Esophagus squamous epithelium (tissue), 5 donors: ENCODE measurements at places on chromosomes 6 and 20. TPM values are rescaled to one million over a fixed set of nuclear protein-coding genes. Genes with fewer than 3 reads are reported as not detected.

DNA sequence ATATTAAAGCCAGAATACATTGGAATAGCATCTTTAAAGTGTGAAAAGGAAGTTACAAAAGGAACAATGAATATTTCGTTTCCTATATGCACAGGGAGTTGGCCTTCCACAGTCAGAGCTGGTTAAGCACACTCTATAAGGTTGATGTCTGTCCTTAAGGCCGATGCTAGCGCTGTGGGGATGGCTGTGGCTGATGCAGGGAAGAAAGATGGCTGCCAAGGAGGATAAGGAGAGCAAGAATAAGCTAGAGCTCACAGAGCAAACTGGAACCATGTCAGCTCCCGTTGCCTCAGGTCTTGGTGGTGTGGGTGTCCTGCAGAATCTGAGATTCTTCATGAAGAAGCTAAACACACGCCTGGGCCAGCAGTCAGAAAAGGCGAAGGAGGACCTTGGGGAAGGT, 20.8 kb upstream of the STX11 start:
- no peak for DNase-seq

Gene DZANK1
- total RNA-seq: 0.99 TPM

GRCh38 chr6:51953246-51953645, 134.2 kb downstream of the PKHD1 start:
- no peak for DNase-seq

DNA sequence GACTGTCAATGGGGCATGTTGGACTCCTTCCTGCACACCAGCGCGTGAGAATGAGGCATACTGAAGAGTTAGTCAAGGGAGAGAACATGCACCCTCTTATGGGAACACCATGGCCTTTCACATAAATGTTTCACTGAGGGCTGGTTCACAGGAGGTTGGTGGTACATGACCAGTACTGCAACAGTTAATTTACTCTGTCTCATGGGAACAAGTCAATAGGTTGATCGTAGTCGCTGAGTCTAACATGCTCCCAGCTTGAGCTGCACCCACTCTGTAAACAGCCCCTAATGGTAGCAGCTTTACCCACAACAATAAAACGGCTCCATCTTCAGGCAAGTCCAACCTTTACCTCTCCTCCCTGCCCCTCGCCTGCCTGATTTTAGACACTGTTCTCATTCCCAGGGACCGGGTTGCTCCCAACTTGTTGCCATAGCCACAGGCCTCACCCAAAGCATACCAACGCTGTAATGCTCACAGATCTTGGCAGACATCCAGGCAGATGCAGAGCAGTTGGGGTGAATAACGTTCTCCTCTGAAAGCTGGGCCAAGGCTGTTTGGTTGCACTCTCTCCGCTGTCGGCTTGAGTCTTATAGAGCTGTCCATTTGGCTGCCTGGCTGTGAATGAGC, 111.3 kb downstream of the LY86 start:
- no peak for DNase-seq

Gene ASIP
- not detected for total RNA-seq

GRCh38 chr20:63804308-63804636, 26.8 kb downstream of the ZBTB46 start:
- DNase-seq: no peak

Gene PERP
- 879 TPM for total RNA-seq

Gene CDH26
- total RNA-seq: 10.3 TPM

DNA sequence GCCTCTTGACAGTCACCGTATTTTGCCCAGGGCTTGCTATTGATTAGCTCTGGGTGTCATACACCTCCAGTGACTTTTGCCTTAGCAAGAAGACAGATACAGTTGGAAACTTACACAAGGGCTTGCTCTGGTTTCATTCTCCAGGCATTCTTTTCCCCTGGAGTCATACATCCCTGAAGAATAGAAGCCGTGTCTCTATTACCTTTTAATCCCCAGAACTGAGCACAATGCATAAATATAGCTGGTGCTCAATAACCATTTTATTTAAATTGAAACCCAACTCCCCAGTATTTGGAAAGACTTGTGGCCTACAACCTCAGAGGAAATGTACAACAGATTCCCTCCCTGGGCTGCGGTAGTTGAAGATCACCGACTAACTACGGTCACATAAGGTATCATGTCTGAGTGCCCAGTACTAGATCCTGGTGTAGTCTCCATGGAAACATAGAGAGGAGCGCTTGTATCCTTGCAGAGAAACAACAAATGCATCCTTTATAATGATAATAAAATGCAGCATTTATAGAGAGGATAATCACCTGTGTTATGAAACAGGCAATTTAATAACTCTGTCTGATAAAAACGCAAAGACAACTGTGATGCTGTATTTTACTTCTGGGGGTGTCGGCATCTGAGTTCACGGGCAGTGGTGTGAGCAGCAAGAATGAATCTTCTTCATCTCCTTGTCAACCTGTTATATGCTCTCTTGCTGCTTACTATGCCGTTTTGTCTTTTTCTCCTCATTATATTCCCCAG, 401.2 kb upstream of the AGPAT4 start:
- no peak for DNase-seq

- no peak for DNase-seq
Observed at GRCh38 chr6:49606721-49607390, 29.8 kb downstream of the RHAG start.

DNA sequence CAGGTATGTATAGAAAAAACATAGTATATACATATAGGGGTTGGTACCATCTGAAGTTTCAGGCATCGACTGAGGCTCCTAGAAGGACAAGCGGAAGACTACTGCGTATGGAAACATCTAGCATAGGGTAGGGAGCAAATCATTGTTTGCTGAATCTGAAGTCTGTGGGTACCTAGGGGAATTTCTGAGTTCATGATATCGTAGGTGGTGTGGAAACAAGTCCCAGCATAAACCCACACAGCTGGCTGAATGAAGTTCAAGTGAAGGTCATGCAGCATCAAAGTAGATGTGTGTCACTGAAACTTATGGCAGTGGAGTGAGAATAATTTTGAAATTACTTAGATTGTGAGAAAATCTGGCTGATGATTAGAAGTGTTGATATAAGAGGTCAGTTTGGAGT, 39.4 kb downstream of the MAP7 start:
- no peak for DNase-seq

DNA sequence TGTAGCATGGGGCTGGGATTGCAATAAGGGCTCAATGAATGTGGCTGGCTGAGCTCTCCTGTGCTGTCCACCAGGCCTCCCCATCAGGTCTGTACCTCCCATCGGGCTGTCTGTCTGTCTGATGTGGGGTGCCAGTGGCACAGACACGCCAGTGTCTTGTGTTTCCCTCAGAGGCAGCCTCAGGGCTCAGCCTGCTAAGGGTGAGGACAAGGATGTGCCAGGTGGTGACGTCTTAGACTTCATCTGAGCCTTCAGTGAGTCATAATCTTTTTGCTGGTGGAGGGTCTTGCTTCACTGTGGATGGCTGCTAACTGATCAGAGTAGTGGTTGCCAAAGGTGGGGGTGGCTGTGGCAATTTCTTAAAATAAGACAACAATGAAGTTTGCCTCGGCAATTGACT, 194.7 kb downstream of the NRN1 start:
- DNase-seq: no peak

- DNase-seq: no peak
Observed at GRCh38 chr6:82955841-82956240, 109.8 kb downstream of the UBE3D start.

GRCh38 chr6:106518748-106519147, 110.5 kb downstream of the RTN4IP1 start:
- no peak for DNase-seq

DNA sequence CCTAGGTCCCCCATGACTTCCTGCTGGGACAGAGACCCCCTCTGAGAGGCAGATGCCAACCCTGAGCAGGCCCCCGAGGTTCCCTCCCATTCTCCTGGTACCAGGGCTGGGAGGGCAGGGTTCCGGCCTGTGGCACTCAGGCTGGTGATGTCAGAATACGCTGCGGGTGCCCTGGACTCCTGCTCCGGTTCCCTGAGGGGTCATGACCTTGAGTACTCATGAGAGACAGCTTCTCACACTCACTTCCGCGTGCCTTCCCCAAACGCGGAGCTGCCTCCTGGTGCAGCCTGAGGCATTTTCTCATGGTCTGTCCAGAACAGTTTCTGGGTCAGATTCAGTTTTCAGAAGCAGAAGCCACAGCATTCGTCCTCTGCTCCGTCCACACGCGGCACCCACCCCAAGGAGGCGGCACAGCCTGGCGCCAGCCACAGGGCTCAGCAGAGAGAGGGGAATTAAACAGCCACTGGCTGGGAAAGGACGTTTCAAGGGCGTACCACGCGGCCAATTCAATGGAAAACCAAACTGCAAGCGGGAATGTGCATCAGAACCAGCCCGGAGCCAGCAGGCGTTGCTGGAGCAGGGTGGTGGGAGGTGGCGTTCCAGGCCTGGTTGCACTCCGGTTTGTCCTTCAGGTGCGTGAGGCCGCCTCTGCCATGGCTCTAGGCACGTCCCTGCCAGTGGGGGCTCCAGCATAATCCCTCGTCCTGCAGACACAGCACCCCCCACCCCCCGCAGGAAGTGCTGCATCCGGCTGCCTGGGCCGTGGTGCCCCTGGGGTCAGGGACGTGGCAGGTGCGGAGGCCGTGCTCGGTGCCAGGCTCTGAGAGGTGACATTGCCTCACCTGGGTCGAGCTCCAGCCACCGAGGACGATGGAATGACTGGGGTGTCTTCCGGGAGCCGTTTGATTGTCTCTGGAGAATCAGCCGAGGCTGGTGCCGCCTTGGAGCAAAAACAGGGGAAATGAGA, 58.3 kb upstream of the BHLHE23 start:
- no peak for DNase-seq

GRCh38 chr6:111381123-111381522, 101.9 kb downstream of the REV3L start:
- no peak for DNase-seq

GRCh38 chr20:47717421-47717820, 67.9 kb downstream of the SULF2 start:
- no peak for DNase-seq
